ENCODE measurements at places on chromosomes 2 and 18.

DNA sequence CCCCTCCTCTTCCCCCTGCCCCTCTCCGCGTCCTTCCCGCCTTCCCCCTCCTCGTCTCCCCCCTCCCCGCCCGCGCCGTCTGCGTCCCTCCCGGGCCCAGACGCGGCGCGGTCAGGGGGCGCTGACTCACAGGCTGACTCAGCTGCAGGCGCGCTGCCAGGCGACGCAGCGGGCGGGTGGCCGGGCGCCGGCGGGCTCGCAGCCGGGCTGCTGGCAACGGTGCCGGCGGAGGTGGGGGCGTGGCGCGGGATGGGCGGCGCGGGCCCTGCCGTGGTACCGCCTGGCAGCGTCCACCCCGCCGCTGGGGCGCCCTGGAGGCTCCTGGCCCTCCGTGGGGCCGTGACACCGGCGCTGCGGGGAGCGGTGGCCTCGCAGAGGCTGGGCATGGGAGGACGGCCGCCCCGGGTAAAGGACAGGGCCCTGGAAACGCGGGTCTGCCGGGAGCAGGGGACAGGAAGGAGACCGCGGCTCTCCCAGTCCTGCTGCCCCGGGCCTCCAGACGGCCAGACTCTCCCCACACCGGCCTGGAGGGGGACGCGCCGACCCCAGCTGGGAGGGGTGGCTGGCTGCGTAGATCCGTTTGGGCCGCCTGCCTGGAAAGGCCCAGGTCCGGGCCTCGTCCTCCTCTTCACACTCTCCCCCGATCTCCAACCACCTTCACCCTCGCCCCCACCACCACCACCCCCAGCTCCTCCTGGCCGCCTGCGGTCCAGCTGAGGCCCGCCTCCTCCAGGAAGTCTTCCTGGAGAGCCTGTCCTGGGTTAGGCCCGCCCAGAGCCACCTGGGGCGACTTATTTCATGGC lies 10.0 kb upstream of the PROC start:
- peak; percentile 85 for DNase-seq

DNA sequence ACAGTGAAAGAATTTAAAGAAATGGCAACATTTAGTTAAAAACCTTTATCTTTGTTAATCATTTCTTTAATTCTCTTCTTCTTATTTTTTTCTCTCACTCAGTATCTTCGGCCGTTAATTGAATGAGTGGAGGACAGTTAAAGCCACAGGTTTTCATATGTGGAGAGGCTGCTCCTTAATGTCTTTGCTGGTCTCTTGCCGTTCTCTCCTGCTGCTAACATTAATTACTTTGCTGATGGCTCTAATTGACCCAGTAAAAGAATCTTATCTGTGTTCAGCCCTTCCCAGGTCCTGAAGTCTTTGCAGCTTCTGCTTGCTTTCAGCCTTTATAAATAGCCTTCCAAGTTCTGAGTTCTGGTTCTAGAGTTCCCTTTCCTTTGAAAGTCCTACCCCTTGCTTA lies 77.1 kb downstream of the ADAM23 start:
- DNase-seq = no peak

DNA sequence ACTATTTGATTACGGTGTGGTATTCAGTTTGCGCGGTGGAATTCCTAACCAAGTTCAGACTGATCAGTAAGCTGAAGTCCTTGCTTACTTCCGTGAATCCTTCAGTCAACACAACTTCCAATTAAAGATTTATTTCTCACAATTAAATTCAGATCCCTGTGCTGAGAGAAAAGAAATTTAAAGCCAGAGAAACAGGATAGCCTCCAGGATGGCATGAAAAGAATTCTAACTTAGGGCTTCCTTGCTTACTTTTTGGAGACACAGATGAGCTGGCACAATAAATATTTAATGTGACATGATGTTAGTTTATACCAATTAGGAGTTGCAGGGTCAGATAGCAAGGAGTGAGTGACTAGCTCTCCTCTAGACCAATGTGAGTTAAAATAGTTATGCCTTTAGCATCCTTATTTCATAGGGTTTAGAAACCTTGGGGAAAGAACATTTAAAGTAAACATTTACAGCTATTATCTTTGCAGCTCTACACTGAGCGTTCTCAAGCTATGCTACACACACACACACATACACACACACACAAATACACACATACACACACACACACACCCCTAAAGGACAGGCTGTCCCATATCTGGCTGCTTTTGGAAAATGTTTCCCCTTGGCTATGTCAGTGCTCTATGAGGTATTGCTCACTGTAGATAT lies 151.0 kb downstream of the TRIB2 start:
- DNase-seq = no peak

- DNase-seq = no peak
Observed at GRCh38 chr2:40394597-40394996, 57.3 kb downstream of the SLC8A1 start.

GRCh38 chr2:237434866-237435311 lies 20.9 kb upstream of the COL6A3 start:
- peak; percentile 44 for DNase-seq

Data from stimulated activated CD4-positive, alpha-beta T cell treated with anti-CD3 and anti-CD28 coated beads, Interleukin-1b, Interleukin-23, amount 100 ng/mL, for 1 hour (primary cell).